NCI-H2171 treated with DMSO at 0.1 percent for 48 hours (cell line): ENCODE measurements at places on chromosomes 3 and 15.

DNA sequence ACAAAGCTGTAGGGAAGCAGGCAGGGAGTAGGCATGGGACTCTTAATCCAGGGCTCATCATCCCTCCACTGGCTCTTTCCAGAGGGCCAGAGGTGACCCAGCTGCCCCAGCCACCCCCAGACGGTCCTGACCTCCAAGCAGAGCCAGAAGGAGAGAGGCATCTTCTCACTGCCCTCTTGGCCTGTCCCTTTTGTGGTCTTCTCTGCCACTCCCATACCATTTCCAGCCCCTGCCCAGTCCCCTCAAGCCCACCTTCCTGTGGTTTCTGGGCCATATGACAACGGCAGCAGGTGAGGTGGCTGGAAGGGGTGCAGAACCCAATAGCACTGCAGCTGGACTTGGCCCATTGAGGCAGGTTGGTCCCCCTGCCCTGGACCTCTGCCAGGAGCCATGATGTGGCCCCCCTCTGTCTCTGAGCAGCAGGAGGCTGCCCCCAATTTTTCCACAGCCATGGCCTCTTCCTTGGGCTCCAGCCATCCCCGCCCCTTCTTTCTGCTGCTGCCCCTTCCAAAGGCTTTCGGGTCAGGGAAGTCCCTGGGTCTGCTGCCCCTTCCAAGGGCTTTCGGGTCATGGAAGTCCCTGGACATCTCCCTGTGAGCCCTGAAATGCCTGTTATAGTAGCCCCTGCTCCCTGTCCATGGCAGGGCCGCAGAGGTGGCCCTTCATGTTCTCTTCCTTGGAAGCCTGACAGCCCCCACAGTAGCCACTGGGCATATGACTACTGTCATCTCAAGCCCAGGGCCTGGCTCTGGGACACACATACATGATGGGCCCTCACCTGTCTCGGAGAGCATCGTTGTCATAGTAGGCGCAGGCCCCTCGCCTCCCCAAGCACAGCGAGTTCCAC lies 39.5 kb upstream of the RAB6B start:
- no peak for DNase-seq

GRCh38 chr3:116473602-116474001 lies 28.3 kb upstream of the LSAMP start:
- DNase-seq = no peak

DNA sequence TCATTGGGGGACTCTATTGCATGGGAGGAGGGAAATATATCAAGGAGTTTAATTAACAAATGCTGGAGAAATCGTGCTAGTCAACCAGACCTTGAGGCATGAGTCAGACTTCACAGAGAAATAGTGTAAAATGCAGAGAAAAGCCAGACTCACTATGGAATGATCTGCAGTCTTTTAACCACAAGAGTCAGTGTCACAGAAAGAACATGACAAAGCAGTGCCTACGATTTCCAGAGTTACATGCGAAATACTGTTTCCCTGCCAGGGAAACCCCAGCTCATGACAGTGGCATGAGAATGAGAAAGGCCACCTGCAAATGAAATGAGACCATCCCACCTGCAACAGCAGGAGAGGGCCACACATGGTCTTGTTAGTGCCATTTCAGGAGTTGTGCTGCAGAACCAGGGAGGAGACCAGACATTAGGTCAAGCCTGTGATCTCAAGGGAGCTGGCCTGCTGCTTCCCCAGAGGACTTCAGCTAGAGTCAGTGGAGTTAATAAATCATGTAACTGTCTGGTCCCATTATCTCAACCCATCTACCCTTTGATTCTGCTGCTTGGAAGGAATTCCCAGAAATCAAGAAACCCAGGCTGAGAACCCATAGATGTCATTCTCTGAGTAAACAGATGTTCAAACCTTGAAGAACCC lies 79.0 kb downstream of the ERC2 start:
- no peak for DNase-seq

- DNase-seq = no peak
Measured at GRCh38 chr3:49606427-49606826, 52.1 kb downstream of the BSN start.

- DNase-seq = peak; percentile 88
Measured at GRCh38 chr15:40769274-40770146, at the start of gene C15orf62. C15orf62 (plus strand) TSS chr15:40769980; CDS start chr15:40770496, 516 bp downstream.

DNA sequence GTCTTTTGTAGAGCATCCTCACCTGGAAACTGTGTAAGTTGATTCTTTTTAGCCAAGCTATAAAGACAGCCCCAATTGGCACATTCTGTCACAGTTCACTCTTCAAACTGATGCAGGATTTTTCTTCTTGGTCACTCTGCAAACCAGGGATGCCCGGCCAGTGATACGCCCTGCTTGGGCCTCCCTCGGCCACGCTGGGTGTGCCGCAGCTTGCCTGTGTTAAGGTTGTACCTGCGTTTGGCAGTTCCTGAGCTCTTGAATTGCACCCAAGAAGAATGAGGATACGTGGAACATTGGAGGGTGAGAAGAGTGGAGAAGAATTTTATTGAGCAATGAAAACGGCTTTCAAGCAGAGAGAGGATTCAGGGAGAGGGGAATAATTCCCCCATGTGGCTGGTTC lies 49.9 kb downstream of the PSMD6 start:
- no peak for DNase-seq

DNA sequence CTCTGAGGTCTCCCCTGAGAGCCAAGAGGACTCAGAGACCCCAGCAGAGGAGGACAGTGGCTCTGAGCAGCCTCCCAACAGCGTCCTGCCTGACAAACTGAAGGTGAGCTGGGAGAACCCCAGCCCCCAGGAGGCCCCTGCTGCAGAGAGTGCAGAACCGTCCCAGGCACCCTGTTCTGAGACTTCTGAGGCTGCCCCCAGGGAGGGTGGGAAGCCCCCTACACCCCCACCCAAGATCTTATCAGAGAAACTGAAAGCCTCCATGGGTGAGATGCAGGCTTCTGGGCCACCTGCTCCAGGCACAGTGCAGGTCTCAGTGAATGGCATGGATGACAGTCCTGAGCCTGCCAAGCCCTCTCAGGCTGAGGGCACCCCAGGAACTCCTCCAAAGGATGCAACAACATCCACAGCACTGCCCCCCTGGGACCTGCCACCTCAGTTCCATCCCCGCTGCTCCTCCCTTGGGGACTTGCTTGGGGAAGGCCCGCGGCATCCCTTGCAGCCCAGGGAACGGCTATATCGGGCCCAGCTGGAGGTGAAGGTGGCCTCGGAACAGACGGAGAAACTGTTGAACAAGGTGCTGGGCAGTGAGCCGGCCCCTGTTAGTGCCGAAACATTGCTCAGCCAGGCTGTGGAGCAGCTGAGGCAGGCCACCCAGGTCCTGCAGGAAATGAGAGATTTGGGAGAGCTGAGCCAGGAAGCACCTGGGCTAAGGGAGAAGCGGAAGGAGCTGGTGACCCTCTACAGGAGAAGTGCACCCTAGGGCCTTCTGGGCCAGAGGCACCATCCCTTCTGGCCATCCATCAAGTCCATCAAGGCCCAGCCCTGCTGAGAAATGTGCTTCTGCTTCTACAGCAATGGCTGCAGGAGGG lies 23.6 kb downstream of the PLEKHO2 start:
- DNase-seq = no peak

- DNase-seq = peak; percentile 13
Measured at GRCh38 chr3:16839271-16840100, 45.3 kb upstream of the PLCL2 start.

- no peak for DNase-seq
Measured at GRCh38 chr3:105791919-105792786, 76.7 kb downstream of the CBLB start.

DNA sequence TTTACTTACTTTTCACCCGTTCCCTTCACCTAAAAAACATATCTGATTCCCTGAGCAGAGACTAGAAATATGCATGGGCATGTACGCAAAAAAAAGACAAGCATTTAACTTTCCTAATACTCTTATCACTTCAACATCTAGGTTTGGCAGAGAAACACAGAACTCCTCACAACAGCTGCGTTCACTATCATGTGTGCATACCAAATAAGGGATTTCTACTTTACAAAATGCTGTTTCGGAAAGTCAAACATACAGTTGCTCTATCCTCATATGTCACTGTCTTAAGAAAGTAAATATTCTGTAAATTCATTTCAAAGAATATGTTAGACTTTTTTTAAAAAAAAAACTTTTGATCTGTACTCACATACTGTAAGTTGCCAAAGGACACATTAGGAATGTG lies 65.1 kb upstream of the CBLB start:
- DNase-seq = peak; percentile 18

GRCh38 chr3:5055357-5056110 lies 66.6 kb upstream of the ARL8B start:
- no peak for DNase-seq

DNA sequence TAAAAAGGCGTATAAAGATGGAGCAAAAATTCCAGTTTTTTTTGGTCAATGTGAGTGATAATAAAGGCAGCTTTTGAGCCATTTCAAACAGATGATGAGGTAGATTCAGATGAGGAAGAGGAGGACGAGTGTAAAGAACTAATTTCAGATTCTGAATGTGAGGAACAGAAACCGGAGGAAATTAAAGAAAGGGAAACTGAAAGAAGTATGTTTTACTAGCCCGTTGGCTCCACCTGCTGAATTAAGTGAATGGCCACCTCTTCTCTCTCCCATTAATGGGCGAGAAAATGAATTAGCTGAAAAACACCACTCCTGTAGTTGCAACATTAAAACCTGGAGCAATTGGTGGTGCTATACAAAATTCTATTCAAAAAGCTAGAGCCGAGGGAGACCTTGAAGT lies 55.4 kb downstream of the CYP19A1 start:
- no peak for DNase-seq

- no peak for DNase-seq
Measured at GRCh38 chr3:165211721-165212120, 15.5 kb upstream of the SLITRK3 start.

GRCh38 chr3:124747111-124747981 lies 17.1 kb downstream of the UMPS start:
- DNase-seq = no peak

- DNase-seq = no peak
Measured at GRCh38 chr3:158808697-158809096, 6.8 kb downstream of the MFSD1 start.

DNA sequence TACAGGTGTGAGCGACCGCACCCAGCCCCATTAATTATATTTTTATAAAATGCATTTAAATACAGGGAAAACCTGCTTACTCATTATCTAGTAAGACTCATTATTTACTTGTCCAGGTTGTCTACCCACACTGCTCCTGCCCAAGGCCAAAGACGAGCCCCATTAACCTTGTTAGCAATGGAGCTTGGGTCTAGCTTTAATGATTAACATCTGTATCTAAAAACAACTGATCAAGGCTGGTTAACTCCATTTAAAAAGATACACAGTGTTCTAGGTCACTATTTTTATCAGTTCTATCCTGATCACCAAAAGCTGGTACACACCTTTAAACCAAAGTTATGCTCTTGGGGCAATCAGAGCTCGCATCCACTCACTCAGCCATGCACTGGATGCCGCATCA lies 10.4 kb upstream of the NCKIPSD start:
- DNase-seq = no peak

- no peak for DNase-seq
Measured at GRCh38 chr15:81619002-81619401, 245.0 kb upstream of the TMC3 start.

- DNase-seq = peak; percentile 41
Measured at GRCh38 chr15:60444289-60444912, 34.5 kb downstream of the ICE2 start.

DNA sequence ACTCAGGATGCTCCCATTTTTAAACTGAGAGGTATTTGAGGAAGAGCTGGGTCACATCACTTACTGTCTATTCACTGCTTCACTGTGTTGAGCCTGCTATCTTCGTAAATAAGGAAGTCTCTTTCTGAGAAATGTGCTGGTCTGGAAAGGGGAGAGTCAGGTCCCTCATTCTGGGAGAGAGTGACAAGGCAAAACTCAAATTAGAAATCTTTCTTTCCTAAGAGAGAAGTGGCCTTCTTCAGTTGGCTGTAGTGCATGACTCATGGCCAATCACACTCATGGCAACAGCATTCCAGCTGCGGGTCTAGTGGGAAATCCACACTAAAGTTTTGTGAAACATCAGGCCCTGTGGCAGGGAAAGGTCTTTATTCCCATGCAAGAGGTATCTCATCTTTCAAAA lies 11.5 kb upstream of the TIMP4 start:
- DNase-seq = no peak

DNA sequence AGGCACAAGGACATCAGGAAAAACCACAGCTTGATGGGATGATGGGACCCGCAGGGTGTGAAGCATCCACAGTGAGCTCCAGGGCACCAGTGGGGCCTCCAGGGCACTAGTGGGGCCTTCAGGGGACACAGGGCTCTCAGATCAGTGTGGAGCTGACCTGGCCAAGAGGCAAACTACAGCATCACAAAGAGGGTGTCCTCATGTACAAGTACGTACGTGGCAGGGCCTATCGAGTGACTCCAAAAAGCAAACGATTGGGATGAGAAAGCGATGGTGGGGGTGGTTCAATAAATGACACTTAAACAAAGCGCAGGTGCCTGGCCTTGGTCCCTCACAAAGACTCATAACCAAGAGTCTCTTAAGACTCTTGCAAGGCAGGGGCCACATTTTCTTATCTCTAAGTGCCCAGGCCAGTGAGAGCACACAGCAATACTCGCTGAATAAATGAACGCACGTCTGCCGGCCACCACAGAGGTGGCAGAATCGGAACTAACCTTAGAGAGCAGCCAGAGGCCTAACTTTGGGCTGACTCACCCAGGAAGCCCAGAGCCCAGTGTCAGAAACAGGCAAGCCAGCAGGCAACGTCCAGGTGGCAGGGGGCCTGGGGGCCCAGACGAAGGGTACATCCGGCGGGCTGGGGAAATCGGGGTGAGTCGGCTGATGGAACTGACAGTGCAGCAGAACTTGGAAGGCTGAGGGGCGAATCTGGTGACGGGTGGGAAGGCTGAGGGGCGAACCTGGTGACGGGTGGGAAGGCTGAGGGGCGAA lies 8.7 kb downstream of the PCSK6 start:
- no peak for DNase-seq

DNA sequence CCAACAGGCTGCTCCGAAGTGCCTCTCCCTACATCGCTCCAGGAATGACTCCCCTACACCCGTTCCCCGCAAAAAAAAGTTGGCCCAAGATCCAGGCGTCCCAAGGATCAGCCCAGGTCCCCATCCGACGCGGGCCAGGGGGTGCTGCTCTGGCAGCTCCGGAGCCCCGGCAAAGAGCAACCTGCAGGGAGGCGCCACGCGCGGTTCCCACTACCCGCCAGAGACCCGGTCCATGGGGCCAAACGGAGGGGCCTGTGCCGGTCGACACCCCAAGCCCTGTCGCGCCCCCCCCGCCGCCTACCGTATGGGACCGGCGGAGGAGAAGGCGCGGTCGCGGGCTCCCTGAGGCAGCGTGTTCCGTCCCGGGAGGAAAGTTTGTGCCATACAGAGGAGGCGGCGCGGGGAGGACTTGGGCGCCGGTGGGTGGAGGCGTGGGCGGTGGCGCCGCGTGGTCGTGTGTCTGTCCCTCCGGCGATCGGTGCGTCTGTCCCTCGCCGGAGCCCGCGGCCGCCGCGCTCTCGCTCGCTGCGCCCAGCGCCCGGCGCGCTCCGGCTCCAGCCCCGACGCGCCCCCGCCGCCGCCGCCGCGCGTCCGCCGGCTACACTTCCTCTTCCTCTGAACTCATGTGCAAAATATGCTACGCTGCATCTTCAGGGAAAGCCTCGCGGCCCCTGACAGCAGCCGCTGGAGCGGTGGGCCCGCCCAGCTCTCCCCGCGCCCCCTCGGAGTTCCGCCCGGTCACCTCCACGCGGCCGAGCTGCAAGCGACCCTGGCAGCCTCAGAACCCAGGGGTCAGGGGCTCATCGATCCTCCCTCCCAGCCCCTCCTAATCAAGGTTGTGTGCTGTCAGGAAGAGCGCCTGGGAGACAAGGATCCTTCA lies at the start of gene RFTN1:
Gene RFTN1, minus strand, starts transcription at position 559 of the 880 bp plus-strand sequence. CDS start 19,830 bp downstream, outside the sequence.
- peak; percentile 11 for DNase-seq

GRCh38 chr3:138340511-138340910 lies 7.9 kb upstream of the MRAS start:
- no peak for DNase-seq

GRCh38 chr15:68113751-68114150 lies 59.6 kb downstream of the PIAS1 start:
- no peak for DNase-seq
